Prostate gland (tissue), 2 donors: ENCODE measurements at places on chromosomes 12 and 14.
A peak's percentile ranks its signal among the peaks of the same experiment; 100 is the strongest.

DNA sequence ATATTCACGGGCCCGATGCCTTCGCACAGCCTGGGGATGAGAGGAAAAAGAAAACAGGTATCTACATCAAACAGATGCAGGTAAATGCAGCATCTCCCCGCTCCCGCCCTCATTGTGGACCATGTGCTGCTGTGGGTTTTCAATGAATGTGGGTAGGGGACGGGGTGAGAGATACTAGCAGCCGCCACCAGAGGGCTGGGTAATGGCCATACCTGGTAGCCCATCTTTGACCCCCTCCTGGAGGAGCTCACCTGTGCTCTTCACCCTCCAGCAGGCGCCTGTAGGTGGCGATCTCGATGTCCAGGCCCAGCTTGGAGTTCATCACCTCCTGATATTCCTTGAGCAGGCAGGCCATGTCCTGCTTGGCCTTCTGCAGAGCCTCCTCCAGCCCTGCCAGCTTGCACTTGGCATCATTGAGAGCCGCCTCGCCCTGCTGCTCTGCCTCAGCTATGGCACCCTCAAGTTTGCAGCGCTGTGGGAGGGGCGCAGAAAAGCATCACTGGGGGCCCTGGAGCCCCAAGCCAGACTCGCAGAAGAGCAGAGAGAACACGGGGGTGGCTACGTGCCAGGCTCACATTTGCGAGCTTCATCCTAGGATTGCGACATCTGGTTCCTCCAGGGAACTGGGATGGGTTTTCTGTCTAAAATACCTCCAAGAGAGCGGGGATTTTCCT, 10.2 kb downstream of the KRT82 start:
- no peak for DNase-seq

GRCh38 chr14:94593749-94594431, 12.7 kb downstream of the SERPINA5 start:
- DNase-seq = no peak

- DNase-seq = no peak
These were observed 428.1 kb downstream of the FLRT2 start for GRCh38 chr14:85958069-85958468.

DNA sequence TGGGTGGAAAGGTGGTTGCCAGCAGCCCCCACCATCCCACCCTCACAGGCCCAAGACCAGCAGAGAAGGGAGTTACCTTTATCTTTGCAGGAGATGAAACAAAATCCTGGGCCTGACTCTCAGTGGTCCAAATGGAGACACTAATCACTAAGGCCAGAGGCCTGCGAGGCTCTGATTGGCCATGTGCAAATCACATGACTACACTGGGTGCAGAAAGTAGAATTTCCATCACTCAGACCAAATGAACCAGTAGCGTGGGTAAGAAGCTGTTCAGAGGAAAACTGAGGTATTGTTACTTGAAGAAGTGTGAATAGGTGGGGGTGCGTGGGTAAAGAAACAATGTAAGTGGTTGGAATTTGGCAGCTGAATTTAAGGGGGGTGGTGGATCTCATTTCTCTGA, 20.2 kb upstream of the PPP1CC start:
- no peak for DNase-seq

DNA sequence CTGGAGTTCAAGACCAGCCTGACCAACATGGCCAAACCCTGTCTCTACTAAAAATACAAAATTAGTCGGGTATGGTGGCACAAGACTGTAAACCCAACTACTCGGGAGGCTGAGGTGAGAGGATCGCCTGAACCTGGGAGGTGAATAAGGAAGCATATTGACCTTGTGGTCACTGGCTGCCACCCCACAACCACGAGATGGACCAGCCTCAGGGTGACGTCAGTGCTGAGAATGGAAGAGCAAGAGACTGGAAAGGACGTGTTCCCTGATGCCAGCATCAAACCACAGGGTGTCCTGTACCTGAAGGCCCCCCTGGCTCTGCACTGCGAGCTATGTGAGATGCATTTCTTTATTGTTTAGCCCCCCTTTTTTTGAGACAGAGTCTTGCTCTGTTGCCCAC, 45.9 kb upstream of the BDKRB2 start:
- no peak for DNase-seq

- DNase-seq = no peak
These were observed 12.4 kb upstream of the KRT5 start for GRCh38 chr12:52532636-52533035.

GRCh38 chr14:31510222-31510621, 22.4 kb upstream of the GPR33 start:
- no peak for DNase-seq

DNA sequence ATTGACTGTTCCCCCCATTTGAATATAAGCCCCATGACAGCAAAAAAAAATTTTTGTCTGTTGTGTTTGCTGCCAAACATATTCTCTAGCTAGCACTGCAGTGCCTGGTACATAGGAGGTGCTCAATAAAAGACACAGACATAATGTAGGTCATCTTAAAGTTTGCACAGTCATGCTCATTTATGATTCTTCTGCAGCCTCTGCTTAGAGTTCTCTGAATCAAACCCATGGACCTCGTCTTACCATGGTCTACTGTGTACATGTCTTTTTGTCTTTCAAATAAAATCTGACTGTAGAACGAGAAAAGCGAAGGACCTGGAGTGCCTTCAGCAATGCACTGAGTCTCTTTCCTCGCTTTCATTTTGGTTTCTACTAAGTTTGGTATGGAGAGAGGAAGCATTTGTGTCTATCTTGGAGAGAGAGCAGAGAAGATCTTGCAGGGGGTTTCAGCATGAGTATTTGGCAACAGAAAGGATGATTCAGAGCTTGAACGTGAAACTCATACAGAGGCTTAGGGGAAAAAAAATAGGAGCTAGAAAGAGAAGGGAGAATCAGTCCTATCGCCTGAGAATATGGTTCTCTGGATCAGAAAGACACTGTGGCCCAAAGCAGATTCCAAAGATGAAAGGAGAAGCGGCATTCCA, 38.8 kb upstream of the TMCC3 start:
- DNase-seq = no peak

DNA sequence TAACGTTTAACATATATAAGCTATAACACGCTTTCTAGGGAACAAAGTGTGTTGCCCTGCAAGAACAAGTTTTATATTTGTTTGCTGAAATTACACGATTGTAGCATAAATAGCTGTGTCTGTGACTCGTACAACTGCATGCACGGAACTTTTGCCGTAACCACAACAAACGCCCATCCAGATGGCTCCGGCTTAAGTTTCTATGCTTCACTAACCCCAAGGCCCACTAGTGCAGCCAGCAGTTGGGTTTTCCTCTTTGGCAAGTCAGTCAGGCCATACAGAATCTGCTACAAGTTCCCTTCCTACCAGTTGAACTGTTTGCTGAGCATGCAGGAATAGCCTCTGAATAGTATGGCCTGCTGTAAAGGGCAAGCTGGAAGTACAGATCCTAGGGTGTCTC, 12.1 kb downstream of the CSRP2 start:
- no peak for DNase-seq

- no peak for DNase-seq
These were observed 14.6 kb upstream of the DDHD1 start for GRCh38 chr14:53167602-53168328.

DNA sequence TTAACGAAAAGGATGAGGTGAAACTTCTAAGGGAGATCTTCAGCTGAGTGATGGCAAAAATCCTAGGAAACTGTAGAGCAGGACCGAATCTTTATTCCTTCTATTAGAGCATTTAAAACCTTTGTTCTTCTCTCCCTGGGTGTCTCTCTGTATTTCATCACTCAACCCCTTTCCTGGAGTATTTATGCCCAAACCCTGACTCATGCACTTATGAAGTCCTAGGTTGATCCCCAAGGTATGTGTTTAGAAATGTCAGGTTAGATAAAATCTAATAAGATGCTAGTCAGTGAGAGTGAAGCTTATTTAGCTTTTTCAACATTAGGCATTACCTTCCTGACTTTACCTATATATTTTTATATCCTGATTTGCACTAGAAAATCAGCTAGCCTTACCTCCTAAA, 239.8 kb upstream of the NPAS3 start:
- DNase-seq = no peak

- no peak for DNase-seq
These were observed 286.4 kb upstream of the TMEM132C start for GRCh38 chr12:127980585-127980984.

DNA sequence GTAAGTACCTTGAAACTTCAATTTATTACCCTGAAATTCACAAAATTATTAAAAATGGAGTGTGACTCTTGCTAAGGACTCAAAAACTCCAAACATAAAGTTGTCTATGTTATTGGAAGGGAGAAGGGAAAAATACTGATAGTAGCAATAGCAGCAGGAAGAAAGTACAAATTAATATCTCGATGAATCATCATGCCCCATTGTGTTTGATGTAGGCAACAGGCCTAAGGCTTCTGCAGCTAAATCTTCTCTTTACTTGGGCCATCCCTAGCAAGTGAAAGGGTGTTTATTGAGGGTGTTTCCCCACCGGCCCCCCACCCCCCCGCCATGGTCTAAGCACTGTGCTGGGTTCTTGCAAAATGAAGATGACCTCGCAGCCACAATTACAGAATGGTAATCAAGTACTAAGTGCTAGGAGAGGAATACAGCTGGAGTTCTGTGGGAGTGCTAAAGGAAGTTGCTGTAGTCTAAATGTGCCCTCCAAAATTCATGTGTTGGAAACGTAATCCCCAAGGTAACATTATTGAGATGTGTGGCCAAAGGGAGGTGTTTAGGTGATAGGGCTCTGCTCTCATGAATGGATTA, 76.5 kb downstream of the SNAPC1 start:
- no peak for DNase-seq

- no peak for DNase-seq
These were observed 1.5 kb downstream of the SLC8B1 start for GRCh38 chr12:113333418-113333750.

DNA sequence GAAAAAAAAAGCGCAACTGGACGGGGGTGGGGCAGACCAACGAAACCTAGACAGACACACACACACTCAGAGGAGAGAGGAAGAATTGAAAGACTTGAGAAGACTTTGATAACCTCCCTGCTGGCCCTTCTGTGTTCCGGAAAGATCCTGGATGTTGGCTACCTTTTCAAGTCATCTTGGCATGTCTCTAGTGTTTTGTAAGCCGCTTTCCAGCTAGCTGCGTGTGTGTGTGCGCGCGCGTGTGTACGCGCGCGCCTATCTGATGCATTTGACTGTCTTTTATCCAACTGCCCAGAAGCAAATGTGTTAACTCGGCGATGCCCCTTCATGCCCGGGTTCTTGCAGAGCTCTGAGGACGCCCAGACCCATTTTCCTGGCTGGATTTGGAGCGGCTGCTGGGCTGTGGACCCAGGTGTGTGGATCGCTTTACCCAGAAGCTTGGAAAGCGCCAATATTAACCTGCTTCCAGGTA, 664 bp downstream of the LRFN5 start:
- no peak for DNase-seq

- peak; percentile 5 for DNase-seq
These were observed 722 bp downstream of the TMED8 start for GRCh38 chr14:77375973-77376770.

DNA sequence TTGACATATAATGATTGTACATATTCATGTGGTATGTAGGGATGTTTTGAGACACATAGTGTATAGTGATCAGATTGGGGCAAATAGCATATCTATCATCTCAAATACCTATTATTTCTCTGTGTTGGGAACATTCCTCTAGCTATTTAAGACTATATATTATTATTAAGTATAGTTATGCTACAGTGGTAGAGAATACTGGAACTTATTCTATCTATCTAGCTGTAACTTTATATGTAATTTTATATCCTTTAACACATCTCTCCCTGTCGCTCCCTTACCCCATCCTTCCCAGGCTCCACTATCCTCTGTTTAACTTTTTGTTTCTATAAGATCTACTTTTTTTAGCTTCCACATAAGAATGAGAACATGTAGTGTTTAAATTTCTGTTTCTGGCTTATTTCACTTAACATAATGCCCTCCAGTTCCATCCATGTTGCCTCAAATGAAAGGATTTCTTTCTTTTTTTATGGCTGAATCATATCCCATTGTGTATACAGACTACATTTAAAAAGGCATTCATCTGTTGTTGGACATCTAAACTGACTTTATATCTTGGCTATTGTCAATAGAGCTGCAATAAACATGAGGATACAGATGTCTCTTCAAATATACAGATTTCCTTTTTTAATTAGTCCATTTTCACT, 102.1 kb upstream of the GZMB start:
- DNase-seq = no peak

GRCh38 chr12:56212361-56212760, 9.4 kb downstream of the RNF41 start:
- DNase-seq = no peak

DNA sequence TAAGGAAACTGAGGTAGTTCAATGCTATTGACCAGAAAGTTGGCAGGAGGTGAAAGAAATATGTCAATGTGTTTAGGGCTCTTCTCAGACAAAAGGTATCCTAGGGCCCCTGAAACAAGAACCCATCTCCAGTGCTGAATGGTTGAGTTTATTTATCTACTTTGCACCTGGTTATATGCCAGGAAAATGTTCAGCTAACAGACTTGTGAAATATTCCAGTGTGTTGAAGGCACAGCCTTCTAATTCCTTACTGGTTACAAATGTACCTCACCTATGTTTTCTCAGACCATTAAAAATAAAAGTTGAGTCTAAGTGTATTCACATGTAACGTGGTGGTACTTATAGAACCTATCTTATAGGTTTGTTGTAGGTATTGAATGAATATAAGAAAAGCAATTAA, 511.7 kb upstream of the SEL1L start:
- no peak for DNase-seq

GRCh38 chr12:120540445-120540844, 6.3 kb downstream of the RNF10 start:
- no peak for DNase-seq

DNA sequence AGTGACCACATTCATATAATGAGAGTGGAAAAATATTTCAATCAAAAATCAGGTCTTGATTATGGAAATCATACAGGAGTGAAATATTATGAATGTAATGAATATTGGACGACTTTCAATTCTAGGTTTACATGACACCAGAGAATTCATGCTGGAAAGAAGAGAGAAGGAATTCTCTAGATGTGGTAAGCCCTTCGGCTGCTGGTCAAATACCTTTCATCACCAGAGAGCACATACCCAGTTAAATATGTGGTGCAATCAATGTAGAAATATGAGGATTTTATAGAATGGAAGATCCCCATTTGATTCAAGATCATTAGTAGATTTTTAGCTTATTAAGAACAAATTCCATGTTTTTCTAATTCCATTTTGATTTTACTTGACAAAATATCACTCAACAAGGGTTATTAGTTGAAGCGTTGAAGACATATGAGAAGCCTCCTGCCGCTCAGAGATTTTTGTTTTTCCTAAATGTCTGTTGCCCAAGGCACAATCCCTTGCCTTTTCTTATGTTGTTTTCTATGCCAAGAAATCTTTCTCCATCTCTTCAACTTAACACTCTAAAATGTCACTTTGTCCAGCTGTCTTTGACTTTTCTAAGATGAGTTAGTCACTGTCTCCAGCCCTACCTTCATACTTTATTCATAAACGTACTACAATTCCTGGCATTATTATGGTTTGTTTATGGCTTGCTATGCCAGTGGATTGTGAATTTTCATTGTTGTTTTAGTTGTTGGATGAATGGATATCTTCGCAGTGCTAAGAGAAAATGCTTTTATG, 72.8 kb upstream of the ZDHHC17 start:
- no peak for DNase-seq
